ENCODE measurements at places on chromosomes 7 and 10.

- DNase-seq = no peak
Observed at GRCh38 chr7:134907000-134907399, 79.3 kb upstream of the AGBL3 start.

DNA sequence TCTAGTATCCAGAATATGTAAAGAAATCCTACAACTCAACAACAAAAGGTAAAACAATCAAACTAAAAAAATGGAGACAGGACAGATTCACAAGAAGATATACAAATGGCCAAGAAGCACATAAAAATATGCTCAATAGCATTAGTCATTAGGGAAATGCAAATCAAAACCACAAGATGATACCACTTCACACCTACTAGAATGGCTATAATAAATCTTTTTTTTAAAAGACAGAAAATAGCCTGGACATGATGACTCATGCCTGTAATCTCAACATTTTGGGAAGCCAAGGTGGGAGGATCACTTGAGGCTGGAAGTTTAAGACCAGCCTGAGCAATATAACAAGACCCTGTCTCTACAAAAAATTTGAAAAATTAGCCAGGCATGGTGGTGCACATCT, 27.9 kb upstream of the CHCHD3 start:
- no peak for DNase-seq

- DNase-seq = no peak
Observed at GRCh38 chr10:80491251-80492102, 37.4 kb downstream of the TSPAN14 start.

DNA sequence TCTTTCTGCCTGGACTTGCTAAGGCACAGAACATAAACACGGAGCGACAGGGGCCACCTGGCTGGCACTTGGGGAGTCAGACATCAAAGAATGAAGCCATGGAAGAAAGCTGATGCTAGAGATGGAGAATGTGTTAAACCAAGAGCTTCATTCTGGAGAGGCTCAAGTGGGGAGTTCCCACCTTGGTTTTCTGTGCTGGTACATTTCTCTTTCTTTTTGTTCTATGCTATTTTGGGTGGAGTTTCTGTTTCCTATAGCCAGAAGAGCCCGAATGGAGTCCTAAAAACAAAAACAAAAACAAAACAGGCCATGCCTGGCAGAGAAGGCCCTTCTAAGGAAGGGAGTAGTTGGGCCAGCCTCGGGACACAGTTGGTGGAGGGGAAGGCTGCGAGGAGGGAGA, 148.4 kb upstream of the PRR15 start:
- DNase-seq = no peak

DNA sequence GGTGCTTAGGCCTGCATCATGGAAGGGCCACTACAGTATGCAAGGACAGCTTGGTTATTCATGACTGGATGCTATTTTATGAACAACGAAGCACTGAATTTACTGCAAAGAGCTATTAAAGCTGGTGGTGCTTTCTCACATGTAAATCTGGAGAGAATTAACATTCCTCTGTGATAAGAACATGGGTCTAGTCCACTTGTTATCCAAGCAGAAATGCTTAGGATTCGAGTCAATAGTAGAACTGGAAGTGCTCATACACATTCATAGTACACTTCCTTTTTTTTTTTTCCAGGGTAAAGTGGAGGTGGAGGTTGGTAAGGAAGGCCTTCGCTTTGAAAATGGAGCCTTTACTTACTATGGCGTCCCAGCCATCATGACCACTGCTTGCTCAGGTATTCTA, 35.0 kb downstream of the CNNM1 start:
- DNase-seq = peak; percentile 15

DNA sequence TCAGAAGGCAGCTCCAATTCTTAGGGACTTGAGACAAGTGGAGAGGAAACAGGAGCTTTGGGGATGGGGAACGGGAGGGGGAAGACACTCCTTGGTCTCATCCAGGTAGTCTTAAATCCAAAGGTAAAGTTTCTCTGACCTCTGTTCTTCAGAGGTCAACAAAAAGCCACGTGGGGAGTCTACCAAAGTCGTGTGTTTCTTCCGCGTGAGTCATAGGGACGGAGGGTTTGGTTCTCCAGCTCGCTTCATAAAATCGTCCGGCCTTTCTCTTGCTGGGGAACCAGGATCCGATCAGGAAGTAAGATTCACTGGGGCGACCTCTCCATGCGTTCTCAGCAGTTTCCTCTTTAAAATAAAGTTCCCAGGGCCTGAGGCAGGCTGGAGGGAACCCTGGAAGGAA, 275.7 kb downstream of the TCERG1L start:
- DNase-seq = peak; percentile 22

- DNase-seq = no peak
Observed at GRCh38 chr10:10941127-10941730, 76.4 kb upstream of the CELF2 start.

- no peak for DNase-seq
Observed at GRCh38 chr7:830069-830468, 2.2 kb upstream of the SUN1 start.
